Stomach (tissue), 19 donors: ENCODE measurements at places on chromosomes 12 and 14. TPM values are rescaled to one million over a fixed set of nuclear protein-coding genes. Genes with fewer than 3 reads are reported as not detected.

DNA sequence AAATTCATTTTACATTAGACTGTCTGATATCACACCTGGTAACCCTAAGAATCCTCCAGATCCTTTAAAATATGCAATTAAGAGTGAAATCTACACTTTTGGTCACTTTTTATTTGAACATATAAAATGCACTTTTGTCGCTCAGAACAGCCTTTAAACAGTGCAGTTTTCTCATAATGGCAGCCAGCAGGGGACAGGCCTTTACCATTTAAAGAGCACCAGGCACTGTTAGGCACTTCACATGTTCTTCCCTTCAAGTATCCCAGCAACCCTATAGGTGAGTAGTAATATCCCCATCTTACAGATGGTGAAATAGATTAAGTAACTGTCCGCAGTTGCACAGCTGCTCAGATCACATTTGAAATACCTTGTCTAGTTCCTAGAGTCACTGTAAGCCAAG, 11.3 kb upstream of the SAMD4A start:
- no peaks in the 10 kb centered on the region for H3K36me3 ChIP-seq
- no peak for DNase-seq
- no peak overlapping the region for H3K4me3 ChIP-seq
- no peaks in the 10 kb centered on the region for H3K27me3 ChIP-seq

DNA sequence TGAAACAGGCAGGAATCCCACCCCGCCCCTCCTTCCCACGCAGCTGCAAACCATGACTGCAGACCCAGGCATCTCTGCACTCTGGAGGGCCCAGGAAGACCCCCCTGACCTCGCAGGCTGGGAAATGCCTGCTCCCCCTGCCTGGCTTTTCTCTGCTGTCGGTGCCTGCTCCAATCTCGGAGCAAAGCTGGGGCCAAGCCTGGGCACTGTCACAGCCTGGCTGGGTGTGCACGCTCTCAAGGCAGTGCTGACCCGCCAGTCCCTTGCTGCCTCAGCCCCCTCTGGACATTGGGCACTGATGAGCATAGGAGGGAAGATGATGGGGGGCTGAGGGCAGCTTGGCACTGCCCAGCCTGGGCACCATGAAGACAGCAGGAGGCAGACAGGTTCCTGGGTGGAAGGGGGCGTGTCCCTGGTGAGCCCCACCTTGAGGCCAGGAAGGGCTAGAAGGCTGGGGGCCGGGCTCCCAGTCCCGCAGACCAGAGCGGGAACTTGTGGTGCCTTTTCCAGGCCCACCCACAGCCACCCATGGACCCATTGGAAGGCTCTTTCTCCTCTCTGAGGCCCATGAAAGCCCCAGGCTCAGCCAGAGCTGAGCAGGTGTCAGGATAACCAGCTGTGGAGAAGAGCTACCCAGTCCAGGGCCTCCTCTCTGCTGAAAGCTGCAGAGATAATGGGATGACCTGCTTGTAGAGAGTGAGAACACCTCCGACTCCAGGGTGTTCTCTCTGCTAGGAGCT, 10.7 kb upstream of the ZNF605 start:
- H3K36me3 ChIP-seq: peaks cover 42% of the 10 kb centered on the region
- H3K4me1 ChIP-seq: no peaks in the 10 kb centered on the region
- DNase-seq: no peak
- no peaks in the 10 kb centered on the region for H3K27me3 ChIP-seq

- peaks cover 3% of the 10 kb centered on the region for H3K4me1 ChIP-seq
- no peaks in the 10 kb centered on the region for H3K27me3 ChIP-seq
- peak; percentile 63 for DNase-seq
- peak overlapping the region; percentile 92 for H3K27ac ChIP-seq
- H3K36me3 ChIP-seq: no peaks in the 10 kb centered on the region
- no peak overlapping the region for H3K4me3 ChIP-seq
These were observed 66.8 kb downstream of the C14orf132 start for GRCh38 chr14:96105926-96106441.

- H3K4me1 ChIP-seq: no peaks in the 10 kb centered on the region
- H3K27me3 ChIP-seq: no peaks in the 10 kb centered on the region
- peaks cover 79% of the 10 kb centered on the region for H3K36me3 ChIP-seq
- DNase-seq: no peak
- H3K27ac ChIP-seq: no peak overlapping the region
These were observed 107.2 kb downstream of the RBM19 start for GRCh38 chr12:113858841-113859386.

DNA sequence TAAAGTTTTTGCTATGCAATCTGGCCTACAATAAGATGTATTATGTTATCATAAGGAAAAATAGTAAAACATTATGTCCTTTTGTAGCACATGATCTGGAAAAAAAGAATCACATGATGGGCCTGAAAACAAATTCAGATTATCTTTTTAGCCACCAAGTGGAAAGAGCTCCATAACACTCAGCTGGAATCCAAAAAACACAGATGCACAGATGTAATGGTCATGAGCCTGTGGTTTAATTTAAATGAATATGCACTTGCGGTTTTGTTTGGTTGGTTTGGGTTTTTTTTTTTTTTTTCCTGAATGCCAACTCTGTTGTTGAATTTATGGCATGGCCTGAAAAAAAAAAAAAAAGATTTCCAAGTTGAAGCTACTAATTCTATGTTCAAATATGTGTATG, 4.1 kb downstream of the KCNC2 start:
- DNase-seq: no peak
- no peak overlapping the region for H3K4me3 ChIP-seq
- H3K27me3 ChIP-seq: peaks cover 43% of the 10 kb centered on the region
- H3K4me1 ChIP-seq: peaks cover 12% of the 10 kb centered on the region
- H3K27ac ChIP-seq: no peak overlapping the region
- no peaks in the 10 kb centered on the region for H3K36me3 ChIP-seq

DNA sequence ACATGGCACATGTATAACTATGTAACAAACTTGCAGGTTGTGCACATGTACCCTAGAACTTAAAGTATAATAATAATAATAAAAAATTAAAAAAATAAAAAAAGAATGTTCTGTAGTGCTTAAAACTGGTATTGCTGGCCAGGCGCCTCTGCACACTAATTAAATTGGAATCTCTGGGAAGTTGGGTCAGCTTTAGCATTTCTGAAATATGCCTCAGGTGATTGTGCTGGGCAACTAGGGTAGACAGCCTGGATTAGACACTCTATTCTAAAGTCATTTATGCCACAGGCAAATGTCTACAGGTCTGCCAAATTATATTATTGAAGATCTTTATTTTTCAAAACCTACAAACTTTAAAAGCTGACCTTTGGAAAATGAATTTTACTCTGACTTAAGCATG, 55.3 kb downstream of the PPM1H start:
- H3K36me3 ChIP-seq: no peaks in the 10 kb centered on the region
- H3K27ac ChIP-seq: no peak overlapping the region
- H3K4me1 ChIP-seq: no peaks in the 10 kb centered on the region
- H3K4me3 ChIP-seq: no peak overlapping the region
- no peaks in the 10 kb centered on the region for H3K27me3 ChIP-seq

GRCh38 chr12:67413577-67413976, 144.4 kb downstream of the CAND1 start:
- no peaks in the 10 kb centered on the region for H3K27me3 ChIP-seq
- H3K4me1 ChIP-seq: peaks cover 11% of the 10 kb centered on the region
- H3K27ac ChIP-seq: no peak overlapping the region

- no peak overlapping the region for H3K27ac ChIP-seq
- no peaks in the 10 kb centered on the region for H3K27me3 ChIP-seq
- no peak overlapping the region for H3K4me3 ChIP-seq
- no peak for DNase-seq
These were observed 522.9 kb downstream of the NOVA1 start for GRCh38 chr14:26074892-26075291.

- H3K4me1 ChIP-seq: peaks cover 23% of the 10 kb centered on the region
- no peaks in the 10 kb centered on the region for H3K27me3 ChIP-seq
- no peak for DNase-seq
- H3K27ac ChIP-seq: no peak overlapping the region
- no peak overlapping the region for H3K4me3 ChIP-seq
These were observed 188.0 kb upstream of the PELI2 start for GRCh38 chr14:55930016-55930784.

DNA sequence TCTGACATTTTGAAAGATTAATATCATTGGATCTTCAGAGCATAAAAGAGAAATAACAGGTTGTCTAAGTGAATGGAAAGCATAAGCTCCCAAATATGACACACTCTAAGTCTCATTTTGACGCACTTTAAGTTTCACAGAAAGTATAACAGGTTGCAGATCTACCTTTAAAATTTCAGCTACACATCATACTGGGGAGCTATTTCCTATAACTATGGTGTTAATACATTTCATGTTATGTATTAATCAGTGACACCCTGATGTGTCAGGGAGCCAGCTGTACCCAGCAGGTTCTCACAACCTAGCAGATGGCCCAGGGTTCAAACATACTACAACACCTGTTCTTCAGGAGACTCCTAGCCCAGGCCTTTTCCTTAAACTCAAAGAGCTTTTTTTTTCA, 31.1 kb upstream of the TMX1 start:
- no peak overlapping the region for H3K4me3 ChIP-seq

GRCh38 chr14:72965249-72965648, 39.0 kb downstream of the DCAF4 start:
- DNase-seq: no peak
- no peak overlapping the region for H3K4me3 ChIP-seq
- peaks cover 51% of the 10 kb centered on the region for H3K36me3 ChIP-seq
- H3K27ac ChIP-seq: no peak overlapping the region

DNA sequence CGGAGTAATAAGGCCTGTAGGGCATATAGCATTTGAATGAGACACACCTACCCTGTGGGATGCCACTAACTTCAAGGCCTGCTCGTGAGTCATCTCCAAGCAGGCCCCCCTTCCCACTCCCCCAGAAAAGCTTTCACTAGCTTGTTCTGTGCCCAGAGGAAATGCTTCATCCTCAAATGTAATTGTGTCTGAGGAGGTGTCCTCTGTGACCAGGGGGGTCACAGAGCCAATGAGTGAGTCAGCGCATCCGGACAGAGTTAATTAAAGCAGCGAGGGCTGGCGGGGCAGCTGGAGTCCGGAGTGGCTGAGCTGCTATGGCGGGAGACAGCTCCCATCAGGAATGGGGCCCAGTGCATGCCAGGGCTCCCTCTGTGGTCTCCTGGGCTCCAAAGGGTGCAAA, 27.0 kb upstream of the ESRRB start:
- H3K27ac ChIP-seq: no peak overlapping the region
- no peaks in the 10 kb centered on the region for H3K27me3 ChIP-seq
- peaks cover 9% of the 10 kb centered on the region for H3K4me1 ChIP-seq
- DNase-seq: peak; percentile 38

- H3K4me3 ChIP-seq: no peak overlapping the region
- DNase-seq: no peak
- no peaks in the 10 kb centered on the region for H3K27me3 ChIP-seq
- H3K4me1 ChIP-seq: no peaks in the 10 kb centered on the region
- no peaks in the 10 kb centered on the region for H3K36me3 ChIP-seq
These were observed 228.3 kb downstream of the MDGA2 start for GRCh38 chr14:47447076-47447475.

GRCh38 chr14:50808053-50808452, 22.9 kb downstream of the NIN start:
- no peak overlapping the region for H3K27ac ChIP-seq
- peaks cover 30% of the 10 kb centered on the region for H3K4me1 ChIP-seq
- H3K27me3 ChIP-seq: no peaks in the 10 kb centered on the region
- no peak overlapping the region for H3K4me3 ChIP-seq
- H3K36me3 ChIP-seq: peaks cover 14% of the 10 kb centered on the region

- H3K27me3 ChIP-seq: peaks cover 12% of the 10 kb centered on the region
- no peak overlapping the region for H3K27ac ChIP-seq
- DNase-seq: no peak
- no peak overlapping the region for H3K4me3 ChIP-seq
- no peaks in the 10 kb centered on the region for H3K36me3 ChIP-seq
- H3K4me1 ChIP-seq: peaks cover 4% of the 10 kb centered on the region
These were observed 22.9 kb upstream of the LTBP2 start for GRCh38 chr14:74634964-74635363.

DNA sequence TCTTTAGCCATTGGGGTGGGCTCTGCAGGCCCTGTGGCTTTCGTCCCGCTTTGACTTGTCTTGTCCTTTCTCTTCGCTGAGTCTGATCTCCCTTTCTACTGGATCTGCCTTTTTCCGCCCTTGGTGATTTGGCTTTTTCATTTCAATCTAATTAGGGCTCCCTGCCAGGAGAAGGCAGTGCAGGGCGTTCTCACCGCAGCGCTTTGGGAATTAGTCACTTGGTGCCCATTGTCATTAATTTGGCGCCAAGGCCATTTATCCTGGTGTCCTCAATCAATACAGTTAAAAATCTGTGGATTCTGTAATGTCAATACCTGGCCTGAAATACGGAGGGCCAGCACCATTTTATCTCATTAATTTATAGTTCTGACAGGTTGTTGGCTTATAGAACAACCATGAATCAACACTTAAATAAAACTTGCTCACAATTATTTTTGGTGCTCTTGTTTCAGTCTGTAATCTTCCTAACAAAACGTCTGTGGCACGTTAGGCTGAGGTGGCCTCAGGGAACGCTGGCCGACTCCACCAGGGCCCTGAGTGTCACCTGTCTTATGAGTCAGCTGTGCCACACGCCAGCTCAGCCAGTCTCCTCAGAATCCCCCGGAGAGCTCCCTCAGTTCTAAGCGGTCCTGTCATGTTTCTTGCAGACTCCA, 115.7 kb downstream of the BEGAIN start:
- H3K27me3 ChIP-seq: no peaks in the 10 kb centered on the region
- DNase-seq: no peak
- no peaks in the 10 kb centered on the region for H3K36me3 ChIP-seq
- no peaks in the 10 kb centered on the region for H3K4me1 ChIP-seq

GRCh38 chr12:89801284-89801683, 92.6 kb upstream of the ATP2B1 start:
- DNase-seq: no peak
- no peaks in the 10 kb centered on the region for H3K4me1 ChIP-seq
- H3K36me3 ChIP-seq: no peaks in the 10 kb centered on the region
- H3K27me3 ChIP-seq: no peaks in the 10 kb centered on the region

DNA sequence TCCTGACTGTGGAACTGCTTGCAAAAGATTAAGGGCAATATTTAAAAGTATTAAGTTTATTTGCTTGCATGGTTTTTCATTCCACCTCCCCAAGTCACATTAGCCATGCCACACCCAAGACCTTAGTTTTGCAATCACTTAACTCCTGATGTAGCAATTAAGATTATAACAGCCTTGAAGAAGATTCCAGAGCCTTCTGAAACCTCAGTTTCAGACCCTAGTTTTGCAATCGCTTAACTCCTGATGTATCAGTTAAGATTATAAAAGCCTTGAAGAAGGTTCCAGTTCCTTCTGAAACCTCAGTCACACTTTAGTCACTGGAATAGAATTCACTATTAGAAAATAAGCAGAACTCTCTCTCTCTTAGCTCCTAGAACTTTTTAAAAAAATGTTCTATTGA, 42.7 kb upstream of the DCN start:
- no peaks in the 10 kb centered on the region for H3K27me3 ChIP-seq
- H3K27ac ChIP-seq: no peak overlapping the region
- no peak overlapping the region for H3K4me3 ChIP-seq
- no peak for DNase-seq

GRCh38 chr12:57726884-57727757, 11.4 kb downstream of the AGAP2 start:
- H3K36me3 ChIP-seq: peaks cover 9% of the 10 kb centered on the region
- peak overlapping the region; percentile 68 for H3K4me3 ChIP-seq
- H3K27ac ChIP-seq: peak overlapping the region; percentile 67
- DNase-seq: peak; percentile 47
- H3K27me3 ChIP-seq: peaks cover 72% of the 10 kb centered on the region

- no peak overlapping the region for H3K27ac ChIP-seq
- no peaks in the 10 kb centered on the region for H3K27me3 ChIP-seq
- no peak overlapping the region for H3K4me3 ChIP-seq
- no peaks in the 10 kb centered on the region for H3K4me1 ChIP-seq
These were observed 28.1 kb downstream of the PEX5 start for GRCh38 chr12:7217475-7218069.

The DPF3 gene
- 1.0 TPM for total RNA-seq

The BCL11B gene
- 2.2 TPM for total RNA-seq

The C12orf54 gene
- not detected for total RNA-seq

The GPN3 gene
- 9.0 TPM for total RNA-seq

The PTGER2 gene
- total RNA-seq: 22.0 TPM

The ZNF891 gene
- total RNA-seq: 3.5 TPM

The CCDC38 gene
- total RNA-seq: not detected
